ENCODE measurements at places on chromosomes 12 and 14.

DNA sequence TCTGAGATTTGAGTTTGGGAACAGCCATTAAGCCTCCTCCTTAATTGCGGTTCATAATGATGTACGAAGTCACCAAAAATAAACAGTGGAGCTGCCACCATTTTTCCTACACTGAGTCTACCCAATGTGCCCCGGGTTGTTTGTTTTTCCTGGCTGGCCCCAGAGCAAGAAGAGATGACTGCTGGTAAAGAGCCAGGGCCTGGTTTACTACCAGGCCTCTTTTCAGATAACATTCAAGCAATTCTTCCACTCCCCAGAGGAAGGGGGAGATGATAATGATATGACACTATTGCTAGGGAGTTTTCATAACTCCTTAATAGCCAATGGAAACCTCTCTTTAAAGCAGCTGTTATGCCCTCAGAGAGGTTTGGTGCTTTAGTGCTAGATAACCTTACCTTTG is 42.3 kb downstream of the BRAP start:
- DNase-seq: no peak

DNA sequence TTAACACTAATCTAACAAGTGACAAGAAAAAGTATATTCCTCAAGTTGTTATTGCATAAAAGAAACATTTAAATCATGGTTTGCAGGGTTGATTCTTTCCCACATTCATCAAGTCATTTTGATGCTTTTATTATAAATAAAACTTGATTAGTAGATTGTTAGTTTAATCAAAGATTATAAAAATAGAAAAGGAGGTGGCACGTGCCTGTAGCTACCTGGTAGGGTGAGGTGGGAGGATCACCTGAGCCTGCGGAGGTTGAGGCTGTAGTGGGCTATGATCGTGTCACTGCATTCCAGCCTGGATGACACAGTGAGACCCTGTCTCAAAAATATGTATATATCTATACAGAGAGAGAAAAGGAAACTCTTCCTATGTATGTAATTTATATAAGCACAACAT is 433.2 kb upstream of the RGS6 start:
- DNase-seq: no peak

GRCh38 chr14:59213368-59214315 is 25.2 kb downstream of the DAAM1 start:
- peak; percentile 67 for DNase-seq

DNA sequence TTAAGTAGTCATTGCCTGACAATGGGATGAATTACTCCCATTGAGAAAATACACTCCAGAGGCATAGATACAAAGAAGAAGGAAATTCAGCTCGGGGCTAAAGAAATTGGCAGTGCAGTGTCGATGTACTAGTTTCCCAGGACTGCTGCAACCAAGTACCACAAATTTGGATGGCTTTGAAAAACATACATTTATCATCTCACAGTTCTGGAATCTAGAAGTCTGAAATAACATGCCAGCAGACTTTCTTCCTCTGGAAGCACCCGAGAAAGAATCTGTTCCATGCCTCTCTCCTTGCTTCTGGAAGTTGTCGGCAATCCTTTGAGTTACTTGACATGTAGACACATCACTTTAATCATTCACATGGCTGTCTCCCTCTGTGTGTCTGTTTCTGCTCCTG is 101.9 kb downstream of the TMTC3 start:
- DNase-seq: no peak

- no peak for DNase-seq
Observed at GRCh38 chr14:29857551-29857950, 70.1 kb downstream of the PRKD1 start.

Data from NCI-H1105 treated with DMSO at 0.1 percent for 48 hours (cell line).